ENCODE measurements at places on chromosomes 2 and 18.

GRCh38 chr2:213491376-213491775 is 207.1 kb downstream of the SPAG16 start:
- no peak for DNase-seq

- no peak for DNase-seq
These were observed 36.4 kb downstream of the ALPK2 start for GRCh38 chr18:58592223-58593214.

DNA sequence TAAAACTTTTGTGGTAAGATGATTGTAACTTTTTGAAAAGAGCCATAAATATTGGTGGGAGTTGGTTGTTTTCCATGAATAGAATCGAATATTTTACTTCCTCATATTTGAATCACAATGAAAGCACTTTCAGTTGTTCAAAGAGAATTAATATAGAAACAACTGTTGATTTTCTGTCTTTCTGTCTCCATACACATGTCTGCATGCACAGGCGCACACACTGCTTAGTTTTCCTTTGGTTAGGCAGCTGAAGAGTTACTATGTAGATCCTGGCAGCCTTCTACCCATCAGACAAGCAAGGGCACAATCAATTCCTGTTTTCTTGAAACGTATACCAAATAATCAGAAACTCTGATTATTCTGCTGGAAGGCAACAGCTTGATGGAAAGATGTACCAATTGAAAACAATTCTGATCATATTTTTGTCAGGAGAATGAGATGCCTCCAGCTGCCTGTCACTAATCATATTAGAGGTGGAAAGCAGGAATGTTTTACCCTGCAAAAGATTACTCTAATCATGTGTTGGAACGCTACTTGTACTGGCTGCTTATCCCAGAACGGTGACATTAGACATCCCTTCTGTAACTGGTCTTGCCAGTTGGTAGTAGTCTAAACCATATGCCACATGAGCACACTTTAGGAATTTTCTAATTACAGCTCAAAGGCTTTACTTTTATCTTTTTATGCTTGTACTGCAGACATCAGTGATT is 24.0 kb downstream of the SPATS2L start:
- no peak for DNase-seq

DNA sequence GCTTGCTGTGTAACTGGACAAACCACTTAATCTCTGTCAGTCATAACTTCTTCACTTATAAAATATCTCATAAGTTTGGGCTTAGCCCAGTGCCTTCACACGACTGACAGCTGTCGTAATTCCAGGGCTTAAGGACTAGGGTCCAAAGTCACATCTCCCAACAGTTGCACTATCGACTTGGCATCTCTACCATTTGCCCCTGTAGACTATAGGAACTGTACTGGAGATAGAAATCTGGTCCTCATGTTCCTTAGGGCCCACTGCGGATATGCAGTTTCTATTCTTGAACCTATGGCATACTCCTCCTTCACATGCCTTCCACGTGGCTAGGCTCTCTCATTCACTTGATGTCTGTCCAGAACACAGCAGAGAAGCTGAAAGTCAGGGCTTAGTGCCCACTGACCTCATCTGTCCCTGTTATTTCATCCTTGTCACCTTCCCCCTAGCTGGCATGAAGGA is 2.7 kb downstream of the ABHD1 start:
- no peak for DNase-seq

GRCh38 chr18:1057367-1057766 is 152.7 kb downstream of the ADCYAP1 start:
- no peak for DNase-seq

DNA sequence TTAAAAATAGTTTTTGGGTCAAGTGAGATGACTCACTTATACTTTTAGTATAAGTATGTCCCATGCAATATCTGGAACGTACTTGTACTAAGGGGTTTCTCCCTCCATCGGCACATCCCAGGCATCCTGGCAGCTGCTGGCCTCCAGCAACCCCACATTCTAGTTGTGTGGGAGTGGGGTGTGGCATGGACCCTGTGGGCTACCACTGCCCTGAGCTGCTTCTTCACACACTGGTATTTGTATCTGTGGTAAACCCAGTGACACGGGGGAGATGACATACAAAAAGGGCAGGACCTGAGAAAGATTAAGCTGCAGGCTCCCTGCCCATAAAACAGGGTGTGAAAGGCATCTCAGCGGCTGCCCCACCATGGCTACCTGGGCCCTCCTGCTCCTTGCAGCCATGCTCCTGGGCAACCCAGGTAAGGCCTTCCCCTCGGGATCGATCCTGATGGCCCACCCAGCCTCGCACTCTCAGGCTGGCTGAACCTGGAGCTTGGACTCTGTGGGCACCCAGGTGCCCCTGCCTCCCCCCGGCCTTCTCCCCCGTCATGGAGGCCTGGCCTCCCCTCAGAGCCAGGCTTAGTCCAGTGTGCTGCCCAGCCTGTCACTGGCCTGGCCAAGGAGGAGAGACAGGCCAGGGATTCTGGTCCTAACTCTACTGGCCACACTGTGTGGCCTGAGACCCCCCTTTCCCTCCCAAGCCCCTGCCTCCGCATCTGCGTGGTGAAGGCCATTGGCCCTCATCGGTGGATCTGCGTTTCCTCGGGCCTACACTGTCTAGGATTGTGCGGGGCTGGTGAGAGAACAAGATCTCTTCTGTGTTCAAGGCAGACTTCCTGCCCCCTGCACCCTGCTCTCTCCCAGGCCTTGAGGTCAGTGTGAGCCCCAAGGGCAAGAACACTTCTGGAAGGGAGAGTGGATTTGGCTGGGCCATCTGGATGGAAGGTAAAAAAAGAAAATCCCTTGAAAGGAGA is at the start of gene GNLY:
Gene GNLY (plus strand): TSS at position 307 of the 974 bp plus-strand sequence. CDS start 61 bp downstream, at position 368.
- peak; percentile 87 for DNase-seq

DNA sequence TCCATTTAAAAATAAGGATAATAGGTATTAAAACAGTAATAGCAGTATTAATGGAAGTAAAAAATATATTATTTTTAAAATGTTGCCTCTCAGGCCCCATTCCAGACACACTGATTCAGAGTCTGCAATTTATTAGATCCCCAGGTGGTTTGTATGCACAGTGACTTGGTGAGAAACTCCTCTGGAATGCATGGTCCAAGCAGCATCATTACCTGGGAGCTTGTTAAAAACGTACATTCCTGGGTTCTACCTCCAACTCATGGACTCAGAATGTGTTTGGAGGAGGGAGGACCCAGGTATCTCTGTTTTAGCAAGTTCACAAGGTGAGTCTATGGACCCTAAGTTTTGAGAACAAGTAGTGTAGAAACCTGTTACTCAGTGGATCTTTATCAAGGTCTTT is 95.6 kb downstream of the ITGA4 start:
- DNase-seq: no peak

- DNase-seq: no peak
These were observed 90.0 kb downstream of the MBP start for GRCh38 chr18:77042583-77042982.

DNA sequence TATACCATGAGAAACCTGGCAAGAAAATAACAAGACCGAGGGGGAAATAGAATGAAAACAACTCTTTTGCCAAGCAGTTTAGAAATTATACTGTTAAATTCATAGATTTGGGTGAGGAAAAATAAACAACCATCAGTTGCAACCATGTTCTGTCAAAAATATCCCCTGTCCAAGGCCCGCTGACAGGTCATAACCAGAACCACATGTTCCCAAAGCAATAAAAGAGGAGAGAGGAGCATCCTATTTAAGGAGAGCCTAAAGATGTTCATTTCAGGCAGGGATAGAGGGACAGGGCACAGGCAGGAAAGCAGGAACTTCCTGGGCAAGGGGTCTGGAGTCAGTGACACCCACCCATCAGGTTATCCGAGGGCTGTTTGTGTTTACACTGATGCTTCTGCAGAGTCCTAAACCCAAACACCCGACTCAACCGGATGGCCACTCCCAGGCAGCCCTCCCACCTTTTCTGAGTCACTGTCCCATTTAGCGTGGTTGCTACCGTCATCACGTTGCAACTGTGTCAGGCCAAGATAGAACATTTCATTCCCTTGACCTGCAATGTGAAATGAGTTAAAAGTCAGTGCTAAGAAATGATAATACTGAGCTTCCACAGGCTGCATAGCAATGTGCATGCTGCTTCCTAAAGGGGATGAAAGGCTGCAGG is 468.3 kb upstream of the RAB12 start:
- no peak for DNase-seq

DNA sequence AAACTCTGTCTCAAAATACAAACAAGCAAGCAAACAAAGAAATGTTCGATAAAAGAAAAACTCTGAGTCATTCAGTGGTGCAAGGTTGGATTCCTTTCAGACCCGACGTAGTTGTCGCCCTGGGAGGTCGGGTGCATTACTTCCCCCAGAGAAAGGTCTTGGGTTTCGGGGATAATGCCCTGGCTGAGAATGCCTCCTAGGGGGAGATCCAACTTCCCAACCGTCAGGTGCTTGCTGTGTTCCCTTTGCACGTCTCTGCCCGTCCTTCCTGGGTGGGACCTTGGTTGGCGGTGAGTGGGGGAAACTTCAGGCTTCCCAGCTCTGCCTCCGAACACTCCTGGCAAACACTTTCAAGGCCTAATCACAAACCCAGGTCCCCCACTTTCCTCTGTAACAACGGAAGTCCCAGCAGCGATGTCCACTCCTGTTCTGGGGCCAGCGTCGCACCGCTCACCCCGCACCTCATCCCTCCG is 609 bp downstream of the TPGS2 start:
- DNase-seq: no peak

GRCh38 chr18:63936156-63936931 is 12.8 kb upstream of the HMSD start:
- peak; percentile 58 for DNase-seq

GRCh38 chr2:24913911-24914310 is 6.1 kb downstream of the ADCY3 start:
- DNase-seq: no peak

GRCh38 chr2:159617100-159617499 is 752 bp upstream of the BAZ2B start:
- DNase-seq: no peak

- no peak for DNase-seq
These were observed 166.3 kb upstream of the SKOR2 start for GRCh38 chr18:47417807-47418206.

DNA sequence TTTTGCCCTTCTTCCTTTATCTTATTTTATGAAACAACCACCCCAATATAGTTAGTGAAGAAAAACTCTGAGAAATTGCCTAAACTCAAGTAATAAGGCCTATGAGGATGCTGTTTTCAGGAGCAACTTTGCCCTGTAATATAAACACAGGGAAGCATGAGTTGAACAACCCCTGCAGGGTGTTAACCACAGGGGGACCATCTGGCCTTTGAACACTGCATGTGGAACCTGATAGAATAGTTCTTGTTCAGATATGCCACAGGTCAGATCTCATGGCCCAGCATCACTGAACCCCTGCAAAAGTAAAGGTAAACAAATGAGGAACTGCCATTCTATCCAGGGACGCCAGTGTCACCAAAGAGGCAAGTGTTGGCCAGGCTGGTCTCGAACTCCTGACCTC is 82.6 kb downstream of the MAPK4 start:
- DNase-seq: no peak

- DNase-seq: no peak
These were observed 29.2 kb downstream of the COBLL1 start for GRCh38 chr2:164812378-164812777.

- DNase-seq: no peak
These were observed 84.3 kb downstream of the COPS8 start for GRCh38 chr2:237170020-237170419.

- DNase-seq: no peak
These were observed 17.6 kb downstream of the TMEM177 start for GRCh38 chr2:119696494-119697030.

GRCh38 chr18:51724790-51725721 is 527.6 kb upstream of the MEX3C start:
- DNase-seq: no peak

DNA sequence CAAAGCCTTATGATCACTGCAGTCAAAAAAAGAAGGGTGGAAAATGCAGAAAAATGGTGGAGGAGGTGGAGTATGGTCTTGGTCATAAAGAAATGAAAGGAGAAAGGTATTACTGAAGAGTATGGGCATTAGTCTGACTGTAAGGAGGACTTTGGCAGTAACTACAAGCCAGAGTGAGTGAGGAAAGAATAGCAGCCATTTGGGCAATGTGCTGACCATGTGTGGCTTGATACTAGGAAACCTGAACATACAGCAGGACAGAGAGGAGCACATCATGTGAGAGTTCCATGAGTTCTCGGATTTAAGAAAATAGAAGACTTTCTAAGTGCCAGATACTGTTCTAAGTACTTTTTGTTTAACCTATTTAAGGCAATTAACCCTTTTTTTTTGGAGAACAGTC is 8.5 kb downstream of the DTNA start:
- no peak for DNase-seq

GRCh38 chr2:163324677-163325076 is 411.1 kb downstream of the FIGN start:
- no peak for DNase-seq

GRCh38 chr18:49149011-49149410 is 198.2 kb upstream of the SMAD7 start:
- DNase-seq: no peak

DNA sequence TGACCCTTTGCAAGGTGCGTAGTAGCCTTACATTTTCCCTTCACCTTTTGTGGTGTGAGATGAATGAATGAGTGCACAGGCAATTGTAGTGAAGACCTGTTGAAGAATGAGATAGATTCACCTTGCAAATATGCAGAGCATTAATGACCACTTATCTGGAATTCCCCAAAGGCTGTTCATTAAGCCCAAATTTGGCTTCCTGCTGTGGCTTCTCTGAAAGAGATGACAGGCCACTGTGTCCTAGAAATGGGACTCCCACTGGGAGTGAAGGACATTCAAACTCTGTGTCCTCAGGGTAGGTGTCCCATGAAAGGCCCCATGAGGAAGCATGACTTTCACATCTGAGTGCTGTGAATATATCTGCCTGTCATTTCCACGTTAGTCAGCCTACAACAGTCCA is 1821.8 kb upstream of the PIK3C3 start:
- DNase-seq: no peak

- DNase-seq: peak; percentile 2
These were observed 112.5 kb upstream of the CREB1 start for GRCh38 chr2:207417301-207417718.

DNA sequence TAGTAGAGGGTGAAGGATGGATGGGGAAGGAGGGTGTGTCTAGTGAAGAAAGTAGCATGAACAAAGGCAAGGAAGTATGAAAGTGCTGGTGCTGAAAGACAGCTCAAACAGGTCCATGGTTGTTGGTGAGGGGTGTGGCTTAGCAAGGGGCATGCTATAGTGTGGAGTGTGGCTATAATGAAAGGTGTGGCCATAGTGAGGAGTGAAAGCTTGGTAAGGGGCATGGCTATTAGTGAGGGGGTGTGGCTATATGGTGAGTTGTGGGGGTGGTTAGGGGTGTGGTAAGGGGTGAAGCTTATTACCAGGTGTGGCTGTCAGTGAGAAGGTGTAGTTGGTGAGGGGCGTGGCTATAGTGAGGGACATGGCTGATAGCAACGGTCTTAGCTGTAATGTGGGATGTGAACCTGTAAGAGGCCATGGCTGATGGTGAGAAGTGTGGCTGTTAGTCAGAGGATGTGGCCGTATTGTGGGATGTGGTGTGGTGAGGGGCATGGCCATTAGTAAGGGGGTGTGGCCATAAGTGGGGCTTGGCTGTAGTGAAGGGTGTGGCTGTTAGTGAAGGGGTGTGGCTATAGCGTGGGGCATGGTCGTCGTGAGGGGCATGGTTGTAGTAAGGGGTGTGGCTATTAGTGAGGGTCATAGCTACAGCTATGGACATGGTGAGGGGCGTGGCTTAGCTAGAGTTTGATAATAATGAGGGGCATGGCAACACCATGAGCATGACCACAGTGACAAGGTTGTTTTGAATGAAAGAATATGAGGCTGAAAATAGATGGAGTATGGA is 549.6 kb downstream of the FBXO15 start:
- peak; percentile 3 for DNase-seq

Measured in immature natural killer cell (primary cell).